Metanephros (tissue), 2 donors: ENCODE measurements at places on chromosomes 12 and 14. TPM values are rescaled to one million over a fixed set of nuclear protein-coding genes. Genes with fewer than 3 reads are reported as not detected.

The FKBP4 gene
- total RNA-seq: 95.3 TPM

The AACS gene
- 28.5 TPM for total RNA-seq

The CISTR gene
- not detected for total RNA-seq

The CLEC1A gene
- 6.1 TPM for total RNA-seq

The ORAI1 gene
- 21.0 TPM for total RNA-seq

The SCN8A gene
- 3.7 TPM for total RNA-seq

The ARG2 gene
- total RNA-seq: 42.2 TPM

The HVCN1 gene
- 8.8 TPM for total RNA-seq

The CLEC7A gene
- 4.7 TPM for total RNA-seq
